Tibial artery (tissue), 4 donors: ENCODE measurements at places on chromosomes 12 and 14.

DNA sequence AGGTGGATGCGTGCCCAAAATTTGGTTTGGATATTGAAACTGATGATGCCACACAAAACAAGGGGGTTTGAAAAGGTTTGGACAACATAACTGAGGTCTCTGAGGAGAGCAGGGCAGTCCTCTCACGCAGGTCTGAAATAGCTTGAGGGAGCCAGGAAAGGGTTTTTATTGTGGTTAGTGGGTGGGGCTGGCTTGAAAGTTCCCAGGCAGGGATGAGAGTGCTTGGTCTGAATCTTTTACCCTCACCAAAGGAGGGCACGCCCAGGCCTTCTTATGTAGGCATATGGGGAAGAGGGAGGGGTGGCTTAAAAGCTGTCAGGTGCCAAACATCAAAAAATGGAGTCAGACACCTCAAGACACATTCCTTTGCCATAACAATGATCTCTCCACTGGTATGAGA lies 493.1 kb upstream of the CCDC196 start:
- DNase-seq: no peak

GRCh38 chr12:41103614-41104013 lies 84.5 kb upstream of the PDZRN4 start:
- no peak for DNase-seq

DNA sequence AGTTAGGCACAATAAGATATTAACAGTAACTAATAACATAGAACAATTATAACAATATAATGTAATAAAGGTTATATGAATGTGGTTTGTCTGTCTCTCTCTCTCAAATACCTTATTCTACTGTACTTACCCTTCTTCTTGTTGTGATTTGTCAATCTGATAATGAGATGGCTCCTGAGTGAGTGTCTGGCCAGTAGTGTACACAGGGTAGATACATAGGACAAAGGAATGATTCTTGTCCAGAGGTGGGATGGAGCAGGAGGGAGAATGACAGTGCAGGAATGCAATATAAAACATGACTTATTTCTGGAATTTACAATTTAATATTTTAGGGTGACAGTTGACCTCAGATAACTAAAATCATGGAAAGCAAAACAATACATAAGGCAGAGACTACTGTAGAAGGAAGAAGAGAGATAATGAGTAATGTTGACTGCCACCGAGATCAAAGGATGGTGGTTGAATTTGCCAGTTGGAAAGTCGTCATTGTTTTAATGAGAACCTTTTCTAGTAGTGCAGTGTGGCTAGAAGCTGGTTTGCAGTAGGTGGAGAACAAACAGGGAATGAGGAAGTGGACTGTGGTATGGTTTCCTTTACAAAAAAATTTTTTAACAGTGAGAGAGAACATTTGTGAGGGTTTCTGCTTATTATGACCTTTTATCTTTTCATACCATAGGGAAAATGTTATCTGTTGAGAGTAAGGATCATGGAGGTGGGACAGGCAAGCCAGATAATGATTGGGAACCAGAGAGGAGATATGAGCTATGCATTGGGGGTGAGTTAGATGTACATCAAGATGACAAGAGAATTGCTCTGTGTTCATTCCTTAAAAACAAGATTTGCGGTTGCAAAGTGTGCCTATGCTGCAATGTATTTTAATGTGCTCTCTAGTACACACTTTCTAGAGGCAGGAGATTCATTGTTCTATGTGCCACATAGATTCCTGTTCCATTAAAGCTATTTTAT lies 458.3 kb downstream of the BTG1 start:
- DNase-seq: no peak

DNA sequence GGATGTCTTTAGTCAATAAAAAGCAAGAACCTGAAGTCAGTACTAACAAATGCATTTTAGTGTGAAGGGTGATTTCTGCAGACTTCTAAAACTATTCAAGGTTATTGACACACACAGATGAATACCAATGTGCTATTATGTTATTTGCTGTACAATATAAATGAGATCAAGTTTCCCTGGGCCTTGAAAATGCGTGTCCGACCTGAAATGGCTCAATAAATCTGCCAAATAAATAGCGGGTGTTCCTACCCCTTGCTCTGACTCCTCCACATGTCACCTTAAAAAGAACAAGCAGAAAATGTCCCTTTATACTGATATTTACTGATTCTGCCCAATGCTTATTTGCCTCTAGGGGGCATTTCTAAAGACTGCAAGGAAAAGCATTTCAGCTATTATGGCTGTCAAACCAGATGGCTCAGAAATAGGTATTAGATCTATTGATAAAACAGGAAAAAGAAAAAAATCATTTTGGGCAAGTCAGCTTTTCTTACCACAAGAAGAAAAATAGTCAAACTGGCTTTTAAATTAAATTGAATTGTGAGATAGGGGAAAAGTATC lies 367.3 kb upstream of the KITLG start:
- DNase-seq: no peak

GRCh38 chr14:91888641-91889476 lies 21.5 kb upstream of the TC2N start:
- DNase-seq: no peak

DNA sequence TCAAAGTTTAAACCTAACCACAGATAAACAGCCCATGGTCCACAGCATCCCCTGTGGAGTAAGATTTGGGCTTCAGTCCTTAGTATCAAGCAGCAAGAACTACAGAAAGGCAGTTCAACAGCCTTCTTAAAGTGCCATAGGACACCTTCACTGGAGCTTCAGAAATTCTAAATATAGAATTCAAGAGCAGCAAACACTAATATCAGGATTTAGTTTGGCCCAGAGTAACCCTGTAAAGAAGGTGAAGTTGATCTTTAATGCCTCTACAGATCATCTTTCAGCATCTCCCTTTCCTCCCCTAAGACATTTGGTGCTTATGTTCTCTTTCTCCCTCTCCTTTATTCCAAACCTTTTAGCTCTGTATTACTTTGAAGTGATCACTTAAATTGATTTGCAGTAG lies 59.5 kb upstream of the ARHGAP5 start:
- DNase-seq: no peak

GRCh38 chr12:132018193-132018916 lies 68.6 kb downstream of the EP400 start:
- DNase-seq: no peak

- no peak for DNase-seq
Observed at GRCh38 chr12:79547044-79547734, 143.6 kb downstream of the PAWR start.

- DNase-seq: peak; percentile 16
Observed at GRCh38 chr14:69299286-69300035, 39.5 kb downstream of the GALNT16 start.

GRCh38 chr14:81453166-81453766 lies 53.1 kb upstream of the STON2 start:
- no peak for DNase-seq

DNA sequence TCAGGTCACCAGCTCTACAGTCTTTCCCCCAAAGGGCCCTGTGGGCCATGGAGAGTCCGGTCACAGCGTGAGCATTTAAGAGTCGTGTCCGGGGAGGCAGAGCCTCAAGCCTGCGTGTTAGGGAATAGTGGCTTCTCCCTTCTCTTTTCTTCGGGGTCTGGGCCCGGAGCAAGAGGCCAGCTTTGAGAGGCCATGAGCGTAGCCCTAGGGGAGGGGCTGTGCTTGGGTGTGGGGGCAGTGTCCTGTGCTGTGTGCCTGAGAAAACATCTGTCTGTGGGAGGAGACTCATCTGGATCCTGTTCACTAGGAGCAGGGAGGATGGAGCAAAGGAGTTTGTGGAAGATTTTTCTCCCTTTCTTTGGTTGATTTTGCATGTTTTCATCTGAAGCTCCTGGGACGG lies 5.3 kb downstream of the LRP1-AS start:
- no peak for DNase-seq

- DNase-seq: no peak
Observed at GRCh38 chr14:47651337-47651736, 24.1 kb downstream of the MDGA2 start.

DNA sequence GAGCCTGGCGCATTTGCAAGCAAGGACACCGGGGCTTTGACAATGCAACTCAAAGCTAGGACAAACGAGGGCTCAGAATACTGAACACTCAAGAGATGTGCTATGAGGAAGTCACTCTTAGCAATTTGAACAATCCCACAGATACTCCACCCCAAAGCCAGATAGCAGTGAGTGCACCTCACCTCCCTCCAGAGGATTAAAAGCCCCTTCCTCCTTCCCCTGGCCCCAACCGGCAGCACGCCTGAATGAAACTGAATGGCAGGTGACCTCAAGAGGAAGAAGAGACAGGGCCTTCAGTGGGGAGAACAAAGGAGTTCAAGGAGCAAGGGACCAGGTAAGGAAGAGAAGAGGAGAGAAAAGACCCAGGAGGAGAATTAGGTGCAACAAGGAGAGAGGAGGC lies 1.9 kb upstream of the KRT78 start:
- no peak for DNase-seq

GRCh38 chr14:86999036-86999435 lies 993.9 kb downstream of the GALC start:
- DNase-seq: no peak

- no peak for DNase-seq
Observed at GRCh38 chr14:52399921-52400595, 85.9 kb downstream of the PTGER2 start.

DNA sequence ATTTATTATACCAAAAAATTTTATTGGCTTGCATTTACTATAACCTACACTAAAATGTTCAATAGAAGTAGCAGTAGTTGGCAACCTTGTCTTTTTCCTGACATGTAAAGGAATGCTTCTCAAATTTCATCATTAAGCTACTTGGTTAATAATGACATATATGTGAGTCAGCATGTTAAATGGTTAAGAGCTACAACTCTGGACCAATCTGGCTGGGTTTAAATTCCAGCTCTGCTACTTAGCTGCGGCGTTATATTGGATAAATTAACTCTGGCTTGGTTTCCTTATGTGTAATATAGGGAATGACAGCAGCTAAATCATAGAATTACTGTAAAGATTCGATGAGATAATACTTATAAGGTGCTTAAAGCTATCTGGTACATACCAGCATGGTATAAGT lies 53.7 kb upstream of the OTOGL start:
- DNase-seq: no peak
